NCI-H187 treated with DMSO at 0.1 percent for 48 hours (cell line): ENCODE measurements at places on chromosomes 1 and 21.

DNA sequence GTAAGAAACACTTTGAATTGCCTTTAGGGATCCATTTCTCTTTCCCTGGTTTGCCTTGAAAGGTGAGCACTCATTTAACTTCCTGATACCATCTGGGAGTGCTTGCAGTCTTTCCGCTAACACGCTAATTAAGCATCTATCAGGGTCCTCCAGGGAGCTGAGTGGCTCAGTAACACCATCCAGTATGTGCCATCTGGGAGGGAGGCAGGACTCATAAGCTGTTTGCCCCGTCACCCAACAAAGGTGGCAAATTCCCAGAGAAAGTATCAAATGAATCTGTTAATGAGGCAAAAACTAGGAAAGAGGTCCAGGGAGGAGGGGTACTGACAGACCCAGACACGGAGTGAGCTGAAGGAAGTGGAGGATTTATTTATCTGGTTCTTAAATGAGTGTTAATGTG, 430.9 kb downstream of the HLX start:
- DNase-seq, result no peak

GRCh38 chr1:234125283-234125682, 220.8 kb downstream of the SLC35F3 start:
- DNase-seq, result no peak

DNA sequence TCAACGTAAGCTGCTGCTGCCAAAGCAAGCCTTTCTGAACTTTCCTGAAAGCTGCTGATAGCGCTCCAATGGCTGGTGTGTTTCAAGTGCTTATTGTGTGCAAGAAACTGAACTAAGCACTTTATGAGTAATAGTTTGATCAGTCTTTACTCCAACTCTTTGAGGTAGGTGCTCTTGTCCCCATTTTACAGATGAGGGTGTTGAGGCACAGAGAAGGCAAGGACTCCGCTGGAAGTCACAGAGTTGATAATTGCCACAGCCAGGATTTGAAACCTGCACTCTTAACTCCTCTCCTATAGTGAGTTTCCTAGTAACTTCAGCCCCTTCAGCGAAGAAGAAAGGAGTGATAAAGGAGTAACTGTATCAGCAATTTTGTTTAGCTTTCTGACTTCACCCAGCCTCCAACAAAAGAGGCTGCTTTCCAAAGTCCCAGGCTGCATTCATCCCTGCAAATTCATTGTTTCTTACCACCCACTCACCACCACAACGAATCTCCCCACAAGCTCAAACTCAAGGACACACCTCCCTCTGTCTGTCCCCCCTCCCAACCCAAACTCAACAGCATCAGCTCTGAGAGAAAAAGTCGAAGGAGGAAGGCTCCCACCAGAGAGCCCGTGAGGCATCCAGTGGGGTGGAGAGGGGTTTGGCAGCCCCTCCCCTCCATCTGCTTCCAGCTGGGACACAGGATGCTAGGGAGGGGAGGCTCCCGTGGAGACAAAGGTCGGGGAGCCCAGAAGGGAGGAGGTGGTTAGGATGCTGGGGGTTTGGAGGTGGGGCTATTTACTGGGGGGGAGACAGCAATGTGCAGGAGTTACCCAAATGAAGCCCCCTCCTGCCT, 139.6 kb downstream of the NAV1 start:
- DNase-seq, result no peak

- no peak for DNase-seq
These were observed 22.6 kb downstream of the CACNA1S start for GRCh38 chr1:201089596-201089995.

- no peak for DNase-seq
These were observed 32.1 kb upstream of the HIVEP3 start for GRCh38 chr1:41950820-41951219.

- DNase-seq, result no peak
These were observed 19.9 kb downstream of the SLC19A1 start for GRCh38 chr21:45522381-45522780.

DNA sequence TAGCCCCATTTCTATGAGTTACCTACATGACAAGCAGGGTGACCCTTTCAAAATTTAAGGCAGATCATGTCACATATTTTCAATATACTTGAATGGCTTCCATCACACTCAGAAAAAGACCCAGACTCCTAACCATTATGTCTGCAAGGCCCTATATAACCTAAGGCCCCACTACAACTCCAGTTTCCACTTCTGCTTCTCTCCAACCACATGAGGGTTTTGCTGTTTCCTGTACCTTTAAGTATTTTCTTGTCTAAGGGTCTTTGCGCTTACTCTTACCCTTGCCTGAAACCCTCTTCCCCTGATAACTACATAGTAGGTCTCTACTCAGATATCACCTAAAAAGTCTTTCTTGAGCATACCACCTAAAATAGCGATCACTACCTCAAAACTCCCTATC, 46.1 kb downstream of the SGIP1 start:
- DNase-seq, result no peak

DNA sequence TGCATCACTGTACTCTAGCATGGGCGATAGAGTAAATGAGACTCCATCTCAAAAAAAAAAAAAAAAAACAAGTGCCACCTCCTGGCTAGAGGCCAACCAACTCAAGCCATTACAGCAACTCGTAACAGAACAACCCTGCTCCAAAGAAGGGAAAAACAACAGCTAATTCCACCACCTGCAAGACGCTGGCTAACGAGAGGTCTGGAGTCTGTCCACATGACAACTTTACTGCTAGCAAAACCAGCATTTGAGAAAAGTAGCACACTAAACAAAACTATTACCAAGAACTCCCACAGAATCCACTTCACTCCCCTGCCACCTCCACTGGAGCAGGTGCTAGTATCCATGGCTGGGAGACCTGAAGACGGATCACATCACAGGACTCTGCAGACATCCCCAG, 24.1 kb upstream of the EGLN1 start:
- DNase-seq, result no peak

GRCh38 chr1:96722161-96722922, 758 bp downstream of the PTBP2 start:
- no peak for DNase-seq

DNA sequence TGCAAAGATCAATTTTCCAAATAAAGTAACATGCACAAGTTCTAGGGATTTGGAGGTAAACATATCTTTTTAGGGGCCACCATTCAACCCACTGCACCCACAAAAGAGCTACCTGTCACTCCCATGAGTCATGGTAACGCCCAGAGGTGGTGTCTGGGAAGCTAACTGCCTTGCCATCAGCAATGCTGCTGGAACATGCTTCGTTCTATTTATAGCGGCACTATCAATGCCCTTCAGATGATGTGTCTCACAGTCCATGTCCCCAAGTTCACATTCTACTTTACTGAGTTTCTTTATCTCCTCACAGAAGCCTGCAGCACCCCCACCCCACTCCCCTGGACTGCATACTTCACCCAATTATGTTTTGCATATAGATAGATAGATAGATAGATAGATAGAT, 95.4 kb downstream of the LPAR3 start:
- no peak for DNase-seq

DNA sequence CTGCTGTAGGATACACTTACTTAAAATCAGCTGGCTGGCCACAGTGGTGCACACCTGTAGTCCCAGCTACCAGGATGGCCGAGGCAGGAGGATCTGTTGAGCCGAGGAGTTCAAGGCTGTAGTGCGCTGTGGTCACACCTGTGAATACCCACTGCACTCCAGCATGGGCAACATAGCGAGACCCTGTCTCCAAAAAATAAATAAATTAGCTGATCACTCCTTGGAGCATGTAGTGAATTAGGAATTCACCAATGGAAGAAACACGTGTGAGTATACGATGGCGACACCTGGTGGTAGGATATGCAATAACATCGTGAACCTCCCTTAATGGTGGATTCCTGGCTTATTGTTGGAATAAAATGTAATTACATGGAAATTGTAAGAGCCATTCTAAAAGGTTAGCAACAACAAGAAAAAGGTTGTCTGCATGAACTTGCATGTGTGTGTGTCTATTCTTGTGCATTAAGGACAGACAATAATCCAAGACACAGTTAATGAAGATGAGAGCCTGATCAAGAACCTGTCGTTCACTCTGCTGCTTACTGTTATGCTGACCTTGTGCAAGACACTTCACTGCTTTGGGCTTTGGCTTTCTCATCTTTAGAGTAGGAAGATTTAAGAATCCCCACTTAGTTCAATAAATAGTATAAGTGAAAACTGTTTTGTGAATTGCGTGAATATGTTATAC, 38.6 kb upstream of the COX20 start:
- DNase-seq, result no peak

GRCh38 chr1:65994223-65994622, 201.5 kb downstream of the PDE4B start:
- no peak for DNase-seq

DNA sequence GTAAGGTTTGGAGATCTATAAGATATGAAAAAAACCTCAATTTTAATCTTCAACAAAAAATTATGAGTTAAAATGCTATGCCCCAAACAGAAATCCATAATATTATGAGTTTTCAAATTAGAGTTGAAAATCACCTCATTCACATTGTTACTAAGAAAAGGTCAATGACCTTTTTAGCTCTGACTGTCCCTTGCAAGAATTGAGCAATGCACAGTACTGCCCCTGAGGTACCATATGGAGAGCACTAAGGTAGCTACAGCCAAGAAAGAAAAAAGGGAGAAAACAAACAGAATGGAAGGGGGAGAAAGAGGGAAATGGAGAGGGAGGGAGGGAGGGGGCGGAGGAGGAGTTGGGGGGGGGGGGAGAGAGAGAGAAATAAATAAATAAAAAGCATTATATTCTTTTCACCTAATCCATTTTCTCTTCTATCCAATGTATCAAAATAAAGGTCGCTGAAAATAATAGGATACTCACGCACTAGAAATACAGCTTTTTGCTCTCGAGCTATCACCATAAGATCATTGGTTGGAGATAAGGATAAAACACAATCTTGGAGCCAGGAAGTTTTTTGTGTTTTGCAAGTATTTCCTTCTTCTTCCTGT, 58.8 kb downstream of the RAB3GAP2 start:
- DNase-seq, result no peak
